ENCODE measurements at places on chromosomes 5 and 9. TPM values are rescaled to one million over a fixed set of nuclear protein-coding genes. Genes with fewer than 3 reads are reported as not detected.

GRCh38 chr9:128703616-128704355 is 1.5 kb downstream of the PKN3 start:
- no peak overlapping the region for H3K4me3 ChIP-seq
- H3K36me3 ChIP-seq: no peaks in the 10 kb centered on the region
- H3K27me3 ChIP-seq: no peaks in the 10 kb centered on the region
- H3K4me1 ChIP-seq: no peaks in the 10 kb centered on the region
- H3K27ac ChIP-seq: no peak overlapping the region
- DNase-seq: no peak

DNA sequence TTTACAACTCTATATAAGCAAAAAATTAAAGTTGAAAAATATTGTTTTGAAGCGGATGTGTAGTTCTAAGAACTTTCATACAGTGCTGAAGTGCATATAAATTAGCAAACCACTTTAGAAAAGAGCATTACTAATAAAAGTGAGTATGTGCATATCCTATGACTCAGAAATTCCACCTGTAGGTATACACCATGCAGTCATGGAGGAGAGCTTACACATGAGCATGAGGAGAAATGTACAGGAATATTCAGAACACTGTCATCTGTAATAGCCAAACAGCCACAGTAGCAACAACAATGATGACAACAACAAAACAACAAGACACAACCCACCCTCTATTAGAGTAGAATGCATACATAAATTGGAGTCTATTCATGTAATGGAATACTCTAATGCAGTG is 138.2 kb upstream of the ARRDC3 start:
- H3K27ac ChIP-seq: no peak overlapping the region
- H3K4me3 ChIP-seq: no peak overlapping the region
- H3K27me3 ChIP-seq: no peaks in the 10 kb centered on the region
- DNase-seq: no peak
- no peaks in the 10 kb centered on the region for H3K36me3 ChIP-seq

DNA sequence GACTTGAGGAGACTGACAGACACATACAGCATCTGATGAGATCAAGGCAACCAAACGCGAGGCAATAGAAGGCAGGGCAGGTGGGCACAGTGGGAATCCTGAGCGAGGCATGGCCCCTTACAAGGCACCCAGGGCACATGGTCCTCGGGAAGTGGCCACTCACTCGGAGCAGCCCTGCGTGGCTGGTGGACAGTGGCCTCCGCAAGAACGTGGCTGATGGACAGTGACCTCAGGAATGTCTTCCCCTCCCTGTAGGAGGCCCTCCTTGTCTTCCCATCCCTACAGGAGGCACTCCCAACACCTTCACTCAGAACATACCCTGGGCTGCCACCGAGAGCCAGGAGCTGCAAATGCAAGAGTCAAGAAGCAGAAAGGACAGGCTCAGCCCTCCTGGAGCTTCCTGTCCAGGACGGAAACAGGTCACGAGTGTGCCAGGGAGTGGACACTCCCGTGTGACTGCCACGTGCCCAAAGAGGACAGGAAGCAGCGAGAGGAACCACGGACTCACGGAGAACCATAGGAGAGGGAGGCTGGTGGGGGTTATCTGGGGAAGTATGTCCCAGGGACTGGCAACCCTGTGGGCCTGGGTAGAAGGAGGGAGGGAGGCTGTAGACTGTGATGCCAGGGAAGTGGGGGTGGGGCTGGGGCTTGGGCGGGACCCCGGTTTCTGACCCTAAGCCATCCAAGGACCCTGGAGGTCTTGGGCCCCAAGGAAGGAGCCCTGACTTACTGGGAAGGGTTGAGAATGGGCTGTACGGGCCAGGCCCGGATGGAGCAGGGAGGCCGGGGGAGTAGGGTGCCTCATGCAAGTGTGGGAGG is 321.9 kb upstream of the IRX4 start:
- no peak for DNase-seq
- H3K27me3 ChIP-seq: peaks cover 95% of the 10 kb centered on the region
- no peaks in the 10 kb centered on the region for H3K4me1 ChIP-seq
- H3K27ac ChIP-seq: no peak overlapping the region

GRCh38 chr5:177511796-177512675 is 2.4 kb upstream of the DOK3 start:
- no peak overlapping the region for H3K4me3 ChIP-seq
- H3K36me3 ChIP-seq: peaks cover 5% of the 10 kb centered on the region
- no peak for DNase-seq
- no peaks in the 10 kb centered on the region for H3K27me3 ChIP-seq
- peaks cover 10% of the 10 kb centered on the region for H3K4me1 ChIP-seq

DNA sequence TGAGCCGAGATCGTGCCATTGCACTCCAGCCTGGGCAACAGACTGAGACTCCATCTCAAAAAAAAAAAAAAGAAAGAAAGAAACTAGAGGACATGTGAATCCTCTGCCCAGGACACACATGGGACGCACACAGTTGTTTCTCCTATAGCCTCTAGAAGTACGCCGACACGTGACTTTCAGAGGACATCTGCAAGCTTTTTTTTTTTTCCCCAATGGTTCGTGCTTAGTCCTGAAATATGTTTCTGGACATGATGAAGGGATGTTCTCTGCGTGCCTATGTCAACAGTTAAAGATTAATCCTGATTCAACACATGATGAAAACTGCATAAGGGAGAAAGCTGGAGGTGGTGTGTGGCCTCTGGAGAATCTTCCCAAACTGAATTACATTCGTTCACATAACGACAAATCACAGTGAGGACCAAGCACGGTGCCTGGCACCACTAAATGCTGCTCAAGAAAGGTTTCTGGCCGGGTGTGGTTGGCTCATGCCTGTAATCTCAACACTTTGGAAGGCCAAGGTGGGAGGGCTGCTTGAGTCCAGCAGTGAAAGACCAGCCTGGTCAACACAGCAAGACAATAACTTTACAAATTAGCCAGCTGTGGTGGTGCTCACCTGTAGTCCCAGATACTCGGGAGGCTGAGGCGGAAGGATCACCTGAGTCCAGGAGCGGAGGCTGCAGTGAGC is 9.8 kb downstream of the COL23A1 start:
- no peak for DNase-seq
- H3K27me3 ChIP-seq: peaks cover 74% of the 10 kb centered on the region
- H3K4me1 ChIP-seq: no peaks in the 10 kb centered on the region
- no peak overlapping the region for H3K27ac ChIP-seq
- H3K36me3 ChIP-seq: no peaks in the 10 kb centered on the region

DNA sequence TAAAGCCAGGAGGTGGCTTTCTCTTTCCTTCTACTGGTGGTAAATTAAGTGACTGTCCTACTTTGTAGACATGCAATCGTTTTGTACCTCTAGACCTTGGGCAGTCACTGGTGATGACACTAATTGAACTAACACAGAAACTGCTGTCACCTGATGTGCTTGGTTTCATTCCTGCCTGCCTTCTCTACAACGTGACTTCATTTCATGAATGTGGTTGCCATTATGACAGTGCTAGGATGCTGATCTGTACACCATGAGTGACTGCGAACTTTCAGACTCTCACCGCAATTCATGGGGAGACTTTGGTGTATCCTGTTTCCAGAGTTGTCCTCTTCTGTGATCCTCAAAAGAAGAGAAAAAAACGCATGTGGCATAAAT is 47.5 kb downstream of the UBE2QL1 start:
- no peaks in the 10 kb centered on the region for H3K36me3 ChIP-seq
- H3K27me3 ChIP-seq: peaks cover 98% of the 10 kb centered on the region
- H3K27ac ChIP-seq: no peak overlapping the region
- DNase-seq: no peak

GRCh38 chr5:141958113-141958512 is at the start of gene PCDH12:
Gene PCDH12, minus strand, starts transcription at chr5:141958202. Its CDS starts 351 bp downstream, at chr5:141957851.
- no peaks in the 10 kb centered on the region for H3K27me3 ChIP-seq
- no peak within 1 kb of the TSS for H3K27ac ChIP-seq
- peaks cover 11% of the 10 kb centered on the region for H3K4me1 ChIP-seq
- H3K36me3 ChIP-seq: no peaks in the 10 kb centered on the region

GRCh38 chr5:154652746-154653417 is 102.3 kb upstream of the LARP1 start:
- no peaks in the 10 kb centered on the region for H3K27me3 ChIP-seq
- no peak overlapping the region for H3K4me3 ChIP-seq

NSG2 gene
- total RNA-seq: not detected

PPP3R2 gene
- total RNA-seq: not detected

All from PC-9 (cell line).